ENCODE measurements at places on chromosomes 4 and X.

GRCh38 chrX:96619588-96619987, 65.1 kb upstream of the DIAPH2 start:
- DNase-seq = no peak

GRCh38 chr4:23458054-23458453, 431.8 kb downstream of the PPARGC1A start:
- DNase-seq = no peak

GRCh38 chr4:76035141-76035540, 729 bp downstream of the CXCL11 start:
- DNase-seq = no peak

GRCh38 chr4:182968917-182969650, 51.9 kb upstream of the DCTD start:
- no peak for DNase-seq

DNA sequence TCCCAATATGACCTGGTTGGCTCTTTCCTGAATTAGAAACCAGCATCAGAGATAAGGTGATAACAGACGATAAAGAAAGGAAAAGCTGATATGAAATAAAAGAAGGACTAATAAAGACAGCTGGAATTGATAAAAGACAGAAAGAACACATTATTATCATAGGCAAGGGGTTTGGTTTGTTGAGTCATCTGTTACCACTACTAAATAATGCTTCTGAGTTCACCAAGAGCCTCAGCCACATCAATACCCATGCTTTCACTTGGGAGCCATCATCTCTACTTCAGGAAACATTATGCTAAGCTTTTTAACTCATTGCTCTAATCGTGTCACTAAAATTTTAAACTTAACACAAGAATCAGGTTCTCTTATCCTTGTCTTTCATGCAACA, 27.6 kb downstream of the ANXA5 start:
- no peak for DNase-seq

DNA sequence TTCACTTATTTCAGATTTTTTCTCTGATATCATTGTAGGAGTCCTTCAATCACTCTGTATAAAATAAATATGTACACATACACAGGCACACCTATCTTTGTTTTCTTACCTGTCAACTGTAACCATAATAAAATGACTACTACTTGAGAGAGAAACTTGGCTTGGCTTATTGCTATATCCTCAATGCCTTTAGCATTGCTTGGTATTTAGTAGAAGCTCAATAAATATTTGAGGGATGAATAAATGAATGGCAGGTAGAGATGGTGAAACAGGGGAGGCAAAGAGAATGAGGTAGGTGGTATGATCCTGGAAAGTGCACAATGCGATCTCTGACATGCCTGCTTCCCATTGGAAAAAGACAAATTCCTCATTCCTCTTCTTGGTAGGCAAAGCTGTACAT, 21.8 kb upstream of the CXCL6 start:
- DNase-seq = no peak

- no peak for DNase-seq
These were observed 212.7 kb downstream of the SOX3 start for GRCh38 chrX:140292188-140292587.
